Thyroid gland (tissue), 4 donors: ENCODE measurements at places on chromosomes 7 and 10. TPM values are rescaled to one million over a fixed set of nuclear protein-coding genes. Genes with fewer than 3 reads are reported as not detected.

Gene STK31
- total RNA-seq, result 0.39 TPM

- DNase-seq, result peak; percentile 81
- no peak overlapping the region for H3K4me3 ChIP-seq
- peaks cover 78% of the 10 kb centered on the region for H3K4me1 ChIP-seq
- H3K27ac ChIP-seq, result peak overlapping the region; percentile 75
Observed at GRCh38 chr7:47373871-47374451, 207.9 kb downstream of the TNS3 start.

DNA sequence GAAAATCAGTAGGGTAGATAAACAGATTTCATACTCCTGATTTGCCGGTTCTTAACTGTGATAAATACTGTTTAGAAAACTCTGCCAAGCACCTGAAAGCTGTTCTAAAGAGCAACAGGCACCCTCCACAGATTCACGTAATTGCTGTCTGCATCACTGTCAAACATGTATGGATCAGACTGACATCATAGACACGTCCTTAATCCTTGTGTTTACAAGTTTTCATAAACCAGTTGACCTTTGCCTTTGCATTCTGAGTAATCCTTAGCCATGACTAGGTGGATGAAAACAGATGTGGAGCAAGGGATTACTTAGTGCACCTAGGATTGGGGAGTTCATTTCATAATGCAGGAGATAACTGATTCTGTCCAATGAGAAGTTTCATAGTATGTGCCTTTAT lies 41.6 kb downstream of the SLC39A12 start:
- H3K4me1 ChIP-seq, result peaks cover 11% of the 10 kb centered on the region
- no peak overlapping the region for H3K4me3 ChIP-seq
- no peaks in the 10 kb centered on the region for H3K36me3 ChIP-seq
- DNase-seq, result no peak

Gene GNAT3
- not detected for total RNA-seq

- DNase-seq, result no peak
- H3K4me3 ChIP-seq, result peak overlapping the region; percentile 76
- H3K36me3 ChIP-seq, result peaks cover 20% of the 10 kb centered on the region
- peak overlapping the region; percentile 58 for H3K27ac ChIP-seq
- peaks cover 20% of the 10 kb centered on the region for H3K4me1 ChIP-seq
- no peaks in the 10 kb centered on the region for H3K27me3 ChIP-seq
Observed at GRCh38 chr7:135169141-135169963, 1.2 kb downstream of the CYREN start.
